ENCODE measurements at places on chromosomes 3 and 15.
A peak's percentile ranks its signal among the peaks of the same experiment; 100 is the strongest.

- no peak for DNase-seq
Observed at GRCh38 chr3:104368760-104369159, 997.9 kb upstream of the ALCAM start.

DNA sequence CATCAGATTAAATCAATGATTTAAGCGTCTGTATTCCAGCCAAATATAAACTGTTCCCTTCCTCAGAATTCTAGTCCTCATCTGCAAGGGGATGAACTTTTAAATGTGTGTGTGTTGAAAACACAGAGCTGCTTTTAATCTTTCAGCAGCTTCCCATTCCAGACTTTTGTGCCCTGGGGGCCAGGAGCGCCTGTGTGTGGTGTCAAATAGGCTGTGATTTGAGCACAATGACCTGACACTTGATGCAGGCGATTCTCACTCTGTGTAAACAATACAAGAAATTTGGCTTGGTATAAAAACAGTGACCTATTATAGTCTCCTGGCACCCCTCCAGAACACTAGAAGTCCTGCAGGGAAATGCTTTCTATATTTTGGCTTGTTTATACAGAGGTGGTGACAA, 274.6 kb upstream of the ROPN1 start:
- no peak for DNase-seq

- DNase-seq: no peak
Observed at GRCh38 chr3:104745313-104745712, 621.4 kb upstream of the ALCAM start.

- no peak for DNase-seq
Observed at GRCh38 chr3:53705774-53706173, 140.4 kb downstream of the CHDH start.

GRCh38 chr15:59550956-59551355, 60.6 kb upstream of the GCNT3 start:
- DNase-seq: no peak

- no peak for DNase-seq
Observed at GRCh38 chr3:159948429-159949144, 40.0 kb upstream of the IL12A start.

DNA sequence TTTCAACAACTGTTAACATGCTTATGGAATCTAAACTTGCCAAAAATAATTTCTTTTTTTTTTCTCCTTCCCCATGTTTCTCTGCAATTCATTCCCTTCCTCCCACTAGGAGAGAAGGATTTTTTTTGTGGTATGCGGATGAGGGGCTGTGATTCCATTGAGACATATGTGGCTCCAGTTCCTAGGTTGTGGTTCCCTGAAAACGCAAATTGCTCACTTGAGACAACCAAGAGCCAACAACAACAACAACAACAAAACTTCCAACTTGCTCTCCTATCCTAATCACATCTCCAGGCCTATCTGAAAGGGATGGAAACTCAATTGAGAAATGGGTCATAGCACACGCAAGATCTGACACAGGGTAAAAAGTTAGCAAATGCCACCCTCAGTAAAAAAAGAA, 406.5 kb upstream of the TGFBR2 start:
- DNase-seq: no peak

DNA sequence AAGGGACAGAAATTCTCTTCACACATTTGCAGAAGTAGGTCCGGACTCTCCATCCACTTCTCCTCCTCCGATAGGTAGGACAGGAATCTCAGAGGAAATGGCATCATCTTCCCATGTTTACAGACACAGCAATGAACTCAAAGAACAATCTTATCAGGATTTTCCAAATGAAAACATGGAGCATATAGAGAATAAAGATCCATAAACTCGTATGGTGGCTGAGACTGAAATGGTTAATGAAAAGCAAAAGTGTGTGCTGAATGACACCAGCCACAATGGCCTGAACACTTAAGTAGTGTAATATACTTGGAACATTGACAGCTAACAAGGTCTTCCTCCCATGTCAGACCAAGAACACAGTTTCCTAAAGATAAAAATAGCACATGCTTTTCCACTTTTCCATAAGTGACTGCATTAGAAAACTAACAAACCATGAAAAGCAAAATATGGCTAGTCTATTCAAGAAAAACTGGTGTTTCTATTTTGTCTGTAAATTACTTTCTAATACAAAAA, 5.8 kb downstream of the CCRL2 start:
- no peak for DNase-seq

- DNase-seq: no peak
Observed at GRCh38 chr3:6132684-6133432, 728.1 kb upstream of the GRM7 start.

GRCh38 chr3:9067352-9067975, 104.2 kb upstream of the RAD18 start:
- DNase-seq: peak; percentile 3

DNA sequence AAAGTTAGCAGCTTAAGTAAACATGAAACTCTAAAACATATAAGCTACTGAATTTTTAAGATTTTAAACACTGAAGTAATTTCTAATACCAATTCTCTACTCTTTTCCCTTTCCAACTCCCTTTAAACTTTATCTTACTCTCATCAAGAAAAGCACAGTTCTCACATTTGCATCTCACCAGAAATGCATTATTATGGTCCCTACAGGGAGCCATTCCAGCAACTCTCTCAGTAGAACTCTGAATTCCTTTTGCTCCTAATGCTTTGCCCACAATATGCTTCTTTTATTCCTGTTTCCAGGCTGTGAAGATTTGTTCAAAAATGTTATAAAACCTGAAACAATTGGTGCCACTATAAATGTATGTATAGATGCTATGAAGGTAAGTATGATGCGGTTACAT, 83.4 kb downstream of the TFDP2 start:
- no peak for DNase-seq

DNA sequence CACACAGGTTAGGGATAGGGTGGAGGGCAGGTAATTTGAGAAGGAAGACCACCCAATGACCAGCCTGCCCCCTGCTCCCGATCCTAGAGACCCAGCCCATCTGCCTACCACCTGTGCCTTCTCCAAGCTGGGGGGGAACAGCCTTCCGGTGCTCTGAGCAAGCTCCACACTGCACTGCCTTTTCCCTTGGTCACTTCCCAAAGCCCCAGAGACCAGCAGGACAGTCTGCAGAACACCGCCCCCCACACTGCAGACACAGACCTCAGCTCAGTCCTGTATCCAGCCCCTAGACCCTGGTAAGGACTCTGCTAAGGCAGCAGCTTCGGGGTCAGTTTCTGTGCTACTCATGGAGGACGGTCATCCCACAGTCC, 156.9 kb downstream of the MEGF11 start:
- DNase-seq: no peak

DNA sequence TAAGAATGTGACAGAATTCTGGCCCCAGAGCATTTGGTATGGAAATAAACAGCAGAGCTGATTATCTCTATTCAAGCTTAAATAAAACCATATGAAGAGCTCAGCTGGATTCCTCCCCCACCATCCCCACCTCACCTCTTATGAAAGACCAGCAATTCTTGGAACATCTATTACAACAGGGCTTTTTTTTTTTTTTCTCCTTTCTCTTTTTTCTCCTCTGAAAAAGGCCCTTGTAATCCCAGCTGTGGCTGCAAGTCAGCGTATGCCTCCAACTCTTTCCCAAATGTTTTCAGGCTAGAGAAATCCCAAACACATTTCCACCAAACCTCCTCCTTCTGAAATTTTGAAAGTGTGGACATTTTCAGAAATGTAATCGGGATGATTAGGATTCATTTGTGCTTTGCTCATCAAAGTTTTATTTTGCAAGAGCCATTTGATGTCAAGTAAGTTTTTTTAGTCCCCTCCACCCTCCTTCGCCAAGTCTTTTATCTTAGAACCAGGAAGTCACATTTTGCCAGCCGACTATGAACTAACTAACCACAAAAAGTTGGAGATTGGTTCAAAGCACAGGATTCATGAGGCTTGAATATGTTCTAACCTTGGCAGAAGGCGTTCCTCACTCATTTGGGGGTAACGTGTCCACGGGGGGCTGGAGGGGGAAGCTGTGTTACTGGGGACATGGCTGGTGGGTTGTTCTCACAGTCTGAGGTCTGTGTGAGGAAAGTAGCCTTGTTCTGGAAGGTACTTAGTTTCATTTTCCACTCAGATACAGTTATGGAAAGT, 142.0 kb upstream of the PDZRN3 start:
- DNase-seq: no peak

DNA sequence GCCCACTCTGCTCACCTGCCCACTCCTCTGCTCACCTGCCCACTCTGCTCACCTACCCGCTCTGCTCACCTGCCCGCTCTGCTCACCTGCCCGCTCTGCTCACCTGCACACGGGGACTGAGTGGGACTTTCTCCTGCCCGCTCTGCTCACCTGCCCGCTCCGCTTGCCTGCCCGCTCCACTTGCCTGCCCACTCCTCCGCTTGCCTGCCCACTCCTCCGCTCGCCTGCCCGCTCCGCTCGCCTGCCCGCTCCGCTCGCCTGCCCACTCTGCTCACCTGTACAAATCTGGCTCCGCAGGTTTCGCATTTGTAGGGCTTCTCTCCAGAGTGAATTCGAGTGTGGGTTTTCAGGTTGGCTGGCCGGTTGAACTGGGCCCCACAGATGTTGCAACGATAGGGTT, 20.0 kb downstream of the BCL6 start:
- DNase-seq: no peak

DNA sequence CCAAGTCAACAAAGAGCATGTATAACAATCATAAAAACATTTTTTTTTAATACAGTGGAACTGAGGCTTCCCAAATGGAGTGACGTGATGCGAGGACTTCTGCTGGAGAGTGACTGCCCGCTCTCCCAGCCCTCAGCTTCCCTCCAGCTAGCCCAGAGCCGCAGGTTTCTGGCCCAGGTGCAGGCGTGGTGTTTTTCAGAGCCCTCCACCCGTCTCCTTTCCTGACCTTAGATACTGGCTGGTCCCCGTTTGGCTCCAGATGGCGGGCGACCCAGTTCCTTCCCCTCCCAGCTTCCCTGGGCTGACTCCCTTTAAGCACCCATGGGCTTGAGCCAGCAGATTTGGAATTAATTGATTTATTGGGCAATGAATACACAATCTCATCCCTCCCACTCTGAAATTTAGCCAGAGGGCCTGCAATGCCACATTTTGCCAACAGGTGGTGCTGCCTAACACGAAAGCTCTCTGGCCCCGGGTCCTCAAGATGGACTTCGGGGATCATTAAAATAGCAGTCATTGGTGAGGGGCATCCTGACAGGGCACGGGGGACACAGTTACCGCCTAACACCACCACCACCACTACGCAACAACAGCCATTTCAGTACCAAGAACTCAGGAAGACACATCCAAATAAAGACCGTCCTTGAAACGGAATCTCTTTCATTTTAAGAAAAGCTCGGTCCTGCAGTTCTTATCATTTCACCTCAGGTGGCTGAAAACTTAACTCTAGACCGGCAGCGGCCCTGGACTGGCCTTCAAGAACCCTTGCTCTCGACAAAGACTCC, 47.5 kb upstream of the MUC4 start:
- peak; percentile 59 for DNase-seq

GRCh38 chr3:33810545-33810944, 12.1 kb downstream of the PDCD6IP start:
- no peak for DNase-seq

- DNase-seq: no peak
Observed at GRCh38 chr15:41987925-41988275, 15.5 kb upstream of the EHD4 start.

DNA sequence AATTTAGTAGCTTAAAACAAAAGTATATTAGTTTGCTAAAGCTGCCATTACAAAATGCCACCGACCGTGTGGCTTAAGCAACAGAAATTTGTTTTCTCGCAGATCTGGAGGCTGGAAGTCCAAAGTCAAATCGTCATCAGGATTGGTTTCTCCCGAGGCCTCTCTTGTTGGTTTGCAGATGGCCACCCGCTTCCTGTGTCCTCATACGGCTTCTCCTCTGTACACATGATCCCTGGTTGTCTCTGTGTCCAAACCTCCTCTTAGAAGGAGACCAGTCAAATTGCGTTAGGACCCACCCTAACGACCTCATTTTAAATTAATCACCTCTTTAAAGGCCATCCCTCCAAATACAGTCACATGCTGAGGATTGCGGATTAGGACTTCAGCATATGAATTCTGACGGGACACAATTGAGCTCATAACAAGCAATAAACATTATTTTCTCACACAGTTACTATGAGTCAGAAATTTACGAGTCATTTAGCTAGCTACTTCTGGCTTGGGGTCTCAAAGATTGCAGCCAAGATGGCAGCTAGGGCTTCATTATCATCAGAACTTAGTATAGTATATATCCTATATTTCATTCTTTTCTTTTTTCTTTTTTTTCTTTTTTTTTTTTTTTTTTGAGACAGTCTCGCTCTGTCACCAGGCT, 58.4 kb downstream of the RPL39L start:
- no peak for DNase-seq

Data from central memory CD4-positive, alpha-beta T cell (primary cell).